ENCODE measurements at places on chromosomes 16 and 17. TPM values are rescaled to one million over a fixed set of nuclear protein-coding genes. Genes with fewer than 3 reads are reported as not detected.

ANKRD40CL gene
- total RNA-seq, result not detected

C16orf46 gene
- 3.9 TPM for total RNA-seq

AHSP gene
- not detected for total RNA-seq

ZNF205 gene
- 16.3 TPM for total RNA-seq

CRHR1 gene
- total RNA-seq, result 1.8 TPM

CA4 gene
- total RNA-seq, result 3.0 TPM

KRTAP4-1 gene
- not detected for total RNA-seq

ACE gene
- 9.7 TPM for total RNA-seq

DNA sequence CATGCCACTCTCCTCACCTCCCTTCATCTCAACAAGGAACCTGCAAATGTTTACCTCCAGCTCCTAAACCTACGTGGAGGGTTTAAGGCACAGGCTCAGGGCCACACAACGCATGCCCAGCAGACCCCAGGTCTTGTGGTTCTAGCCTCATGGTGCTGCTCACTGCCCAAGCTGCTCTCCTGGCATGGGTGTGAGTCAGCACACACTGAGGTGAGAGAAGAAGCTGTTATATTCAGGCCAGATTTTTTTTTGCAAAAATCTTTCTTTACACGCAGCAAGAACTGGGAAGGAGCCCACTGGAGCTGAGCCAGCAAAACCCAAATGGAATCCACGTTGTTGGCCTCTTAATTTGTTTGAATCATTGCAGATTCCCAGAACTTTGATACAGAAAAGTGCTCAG is 5.5 kb upstream of the C16orf96 start:
- no peaks in the 10 kb centered on the region for H3K36me3 ChIP-seq
- no peak overlapping the region for H3K27ac ChIP-seq
- no peaks in the 10 kb centered on the region for H3K27me3 ChIP-seq
- no peak overlapping the region for H3K4me3 ChIP-seq
- no peak for DNase-seq

DNA sequence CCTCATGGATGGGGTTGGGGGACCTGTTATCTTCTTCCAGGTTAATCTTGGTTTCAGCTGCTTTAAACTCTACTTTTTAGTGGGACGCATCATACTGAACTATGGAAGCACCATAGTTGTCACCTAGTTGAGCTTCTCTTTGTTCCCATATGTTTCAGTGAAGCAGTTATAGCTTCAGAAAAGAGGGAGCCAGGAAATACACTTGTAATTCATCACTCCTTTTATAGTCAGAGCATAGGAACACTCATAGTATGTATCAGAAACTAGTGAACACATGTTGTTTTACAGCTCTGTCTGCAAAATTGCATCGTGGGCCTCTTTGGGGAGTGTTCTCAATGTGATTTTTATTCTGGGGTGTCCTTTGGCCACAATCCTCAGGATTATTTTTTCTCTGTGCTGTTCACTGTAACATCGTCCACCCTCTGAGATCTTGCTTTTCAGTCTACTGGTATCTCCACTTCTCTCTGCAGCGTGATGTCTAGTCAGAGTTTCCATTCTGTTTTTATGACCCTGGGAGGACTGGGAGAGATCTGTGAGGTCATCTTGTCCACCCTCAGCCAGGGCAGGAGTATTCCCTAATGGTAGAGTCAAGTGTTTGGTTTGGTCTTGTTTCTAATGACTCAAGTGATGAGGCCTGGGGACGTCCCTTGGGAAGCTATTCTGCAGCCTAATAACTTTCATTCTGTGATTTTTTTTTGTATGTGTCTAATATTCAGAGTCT is 585.4 kb downstream of the WWOX start:
- no peak overlapping the region for H3K4me3 ChIP-seq
- H3K36me3 ChIP-seq, result no peaks in the 10 kb centered on the region
- H3K27me3 ChIP-seq, result peaks cover 13% of the 10 kb centered on the region
- H3K4me1 ChIP-seq, result no peaks in the 10 kb centered on the region

GRCh38 chr17:40371261-40371929 is 6.9 kb upstream of the GJD3 start:
- DNase-seq, result peak; percentile 74
- H3K4me3 ChIP-seq, result no peak overlapping the region
- no peaks in the 10 kb centered on the region for H3K36me3 ChIP-seq
- no peaks in the 10 kb centered on the region for H3K4me1 ChIP-seq

DNA sequence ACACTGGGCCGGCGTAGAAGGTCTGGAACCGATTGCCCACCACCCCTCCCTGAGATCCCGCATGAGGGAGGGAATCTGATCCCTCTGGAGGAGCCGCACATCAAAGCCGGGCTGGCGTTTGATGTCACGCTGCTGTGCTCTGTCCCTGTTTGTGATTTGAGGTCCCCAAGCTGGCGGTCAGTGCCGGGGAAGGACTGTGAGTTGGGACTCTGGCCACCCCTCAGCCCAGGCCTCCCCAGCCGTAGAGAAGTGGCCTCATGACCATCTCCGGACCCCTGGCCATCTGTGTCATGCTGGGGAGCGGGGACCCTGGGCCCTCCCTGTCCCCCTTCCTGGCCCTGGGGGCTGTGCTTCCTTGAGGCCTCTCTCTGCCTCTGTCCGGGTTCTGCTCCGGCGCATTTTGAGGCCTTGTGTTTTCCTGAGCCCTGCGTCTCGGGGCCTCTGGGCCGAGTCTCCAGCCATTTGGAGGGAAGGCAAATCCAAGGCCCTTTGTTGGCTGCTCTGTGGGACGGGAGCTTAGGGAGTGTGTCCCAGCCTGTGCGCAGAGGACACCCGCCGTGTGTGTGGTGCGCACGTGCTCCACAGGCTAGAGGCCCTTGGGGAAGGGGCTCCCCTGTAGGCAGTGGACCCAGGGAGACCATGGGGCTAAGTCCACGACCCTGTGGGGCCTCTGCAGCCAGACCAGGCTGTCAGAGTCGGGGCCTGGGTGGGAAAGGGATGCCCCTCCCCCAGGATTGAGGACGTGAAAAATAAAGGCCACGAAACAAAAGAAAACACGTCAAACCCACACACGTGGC is 15.1 kb downstream of the ASPSCR1 start:
- H3K4me3 ChIP-seq, result no peak overlapping the region
- no peak for DNase-seq

GRCh38 chr17:1829216-1829591 is 498 bp downstream of the SMYD4 start:
- DNase-seq, result no peak
- H3K27ac ChIP-seq, result no peak overlapping the region
- H3K4me1 ChIP-seq, result no peaks in the 10 kb centered on the region

- peak overlapping the region; percentile 93 for H3K4me3 ChIP-seq
- DNase-seq, result no peak
- H3K36me3 ChIP-seq, result no peaks in the 10 kb centered on the region
- H3K4me1 ChIP-seq, result no peaks in the 10 kb centered on the region
- H3K27ac ChIP-seq, result no peak overlapping the region
- no peaks in the 10 kb centered on the region for H3K27me3 ChIP-seq
These were observed 393 bp upstream of the PSMB10 start for GRCh38 chr16:67936880-67937605.

- no peaks in the 10 kb centered on the region for H3K27me3 ChIP-seq
- H3K36me3 ChIP-seq, result peaks cover 34% of the 10 kb centered on the region
These were observed 2.5 kb downstream of the CIAPIN1 start for GRCh38 chr16:57444711-57445110.

GRCh38 chr16:49586466-49587450 is 213.2 kb downstream of the C16orf78 start:
- peaks cover 30% of the 10 kb centered on the region for H3K4me1 ChIP-seq
- H3K36me3 ChIP-seq, result no peaks in the 10 kb centered on the region
- no peaks in the 10 kb centered on the region for H3K27me3 ChIP-seq
- DNase-seq, result peak; percentile 43

- H3K36me3 ChIP-seq, result no peaks in the 10 kb centered on the region
- no peaks in the 10 kb centered on the region for H3K27me3 ChIP-seq
- peaks cover 6% of the 10 kb centered on the region for H3K4me1 ChIP-seq
- DNase-seq, result no peak
These were observed 9.7 kb downstream of the RMI2 start for GRCh38 chr16:11354733-11355574.

DNA sequence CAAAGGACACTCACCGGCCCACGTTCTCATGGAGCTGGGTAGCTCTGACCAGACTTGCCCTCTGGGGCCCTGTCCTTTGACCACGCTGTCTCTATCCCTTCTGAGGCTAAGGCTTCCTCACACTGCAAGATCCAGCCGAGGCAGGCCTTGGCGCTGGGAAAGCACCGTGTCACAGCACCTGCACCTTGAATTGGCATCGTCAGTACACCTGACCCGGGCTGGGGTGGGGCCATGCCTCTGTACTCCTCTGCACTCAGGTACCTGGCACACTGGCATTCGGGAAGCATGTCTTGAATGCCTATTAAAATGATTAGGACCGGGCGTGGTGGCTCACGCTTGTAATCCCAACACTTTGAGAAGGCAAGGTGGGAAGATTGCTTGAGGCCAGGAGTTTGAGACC is 6.0 kb downstream of the TBC1D24 start:
- H3K36me3 ChIP-seq, result no peaks in the 10 kb centered on the region
- peaks cover 2% of the 10 kb centered on the region for H3K4me1 ChIP-seq
- H3K27me3 ChIP-seq, result peaks cover 9% of the 10 kb centered on the region
- no peak overlapping the region for H3K27ac ChIP-seq

GRCh38 chr17:6768447-6768846 is 7.6 kb upstream of the FBXO39 start:
- no peaks in the 10 kb centered on the region for H3K36me3 ChIP-seq
- peaks cover 26% of the 10 kb centered on the region for H3K27me3 ChIP-seq
- peak overlapping the region; percentile 10 for H3K4me3 ChIP-seq
- H3K4me1 ChIP-seq, result no peaks in the 10 kb centered on the region

DNA sequence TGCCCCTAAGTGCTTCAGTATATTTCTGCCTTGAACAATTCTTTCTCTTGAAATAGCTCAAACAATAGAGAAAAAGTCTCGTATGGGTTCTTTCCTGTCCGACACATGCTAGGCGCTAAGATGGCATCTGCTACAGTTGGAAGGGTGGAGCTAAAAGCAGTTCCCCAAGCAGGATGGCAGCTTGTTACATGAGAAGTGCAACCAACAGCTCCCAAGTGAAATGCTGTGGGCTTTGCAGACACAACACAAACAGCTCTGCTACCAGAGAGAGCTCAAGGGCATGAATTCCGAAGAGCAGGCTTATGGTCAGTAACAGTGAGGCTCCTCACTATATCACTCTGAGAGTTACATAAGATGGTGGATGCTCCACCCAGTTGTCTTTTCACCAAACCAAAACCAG is 83.8 kb downstream of the VPS53 start:
- peaks cover 44% of the 10 kb centered on the region for H3K36me3 ChIP-seq
- no peak overlapping the region for H3K4me3 ChIP-seq
- no peaks in the 10 kb centered on the region for H3K27me3 ChIP-seq
- DNase-seq, result no peak
- H3K4me1 ChIP-seq, result peaks cover 12% of the 10 kb centered on the region
- no peak overlapping the region for H3K27ac ChIP-seq

GRCh38 chr16:79334127-79334526 is 266.4 kb downstream of the MAF start:
- no peaks in the 10 kb centered on the region for H3K4me1 ChIP-seq
- H3K27ac ChIP-seq, result no peak overlapping the region
- no peaks in the 10 kb centered on the region for H3K36me3 ChIP-seq
- peak; percentile 82 for DNase-seq
- H3K27me3 ChIP-seq, result no peaks in the 10 kb centered on the region

DNA sequence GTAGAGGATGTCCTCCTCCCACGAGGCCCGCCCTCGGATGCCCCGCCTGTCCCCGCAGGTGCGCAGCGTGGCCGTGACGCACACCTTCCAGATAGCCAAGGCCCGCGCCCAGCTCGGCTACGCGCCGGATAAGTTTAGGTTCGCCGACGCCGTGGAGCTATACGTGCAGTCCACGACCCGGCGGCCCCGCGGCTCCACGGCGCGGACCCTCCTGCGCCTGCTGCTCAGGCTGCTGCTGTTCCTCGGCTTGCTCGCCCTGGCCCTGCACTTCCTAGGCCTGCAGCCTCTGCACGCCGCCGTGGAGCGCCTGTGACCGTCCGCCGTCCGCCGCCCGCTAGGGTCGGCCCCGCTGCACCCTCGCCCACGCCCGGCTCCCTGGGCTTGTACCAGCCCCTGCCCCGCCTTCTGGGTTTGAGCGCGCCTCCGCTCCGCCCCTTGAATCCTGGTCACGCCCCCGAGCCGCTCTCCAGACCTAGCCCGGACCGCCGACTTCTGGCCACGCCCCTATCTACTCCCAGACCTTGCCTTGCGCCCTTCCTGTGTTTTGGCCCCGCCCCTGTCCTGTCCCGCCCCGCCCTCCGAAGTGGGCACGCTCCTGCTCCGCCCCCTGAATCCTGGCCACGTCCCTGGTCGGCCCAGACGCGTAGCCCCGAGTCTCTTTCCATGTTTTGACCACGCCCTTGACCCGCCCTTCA is 15.8 kb upstream of the EEF2K start:
- peak; percentile 100 for DNase-seq
- H3K4me1 ChIP-seq, result no peaks in the 10 kb centered on the region
- H3K27ac ChIP-seq, result no peak overlapping the region
- H3K27me3 ChIP-seq, result peaks cover 10% of the 10 kb centered on the region
- peak overlapping the region; percentile 79 for H3K4me3 ChIP-seq
